8988T (cell line): ENCODE measurements at places on chromosomes 7 and 10.

GRCh38 chr7:23467806-23468525 is 2.3 kb downstream of the IGF2BP3 start:
- DNase-seq, result no peak

DNA sequence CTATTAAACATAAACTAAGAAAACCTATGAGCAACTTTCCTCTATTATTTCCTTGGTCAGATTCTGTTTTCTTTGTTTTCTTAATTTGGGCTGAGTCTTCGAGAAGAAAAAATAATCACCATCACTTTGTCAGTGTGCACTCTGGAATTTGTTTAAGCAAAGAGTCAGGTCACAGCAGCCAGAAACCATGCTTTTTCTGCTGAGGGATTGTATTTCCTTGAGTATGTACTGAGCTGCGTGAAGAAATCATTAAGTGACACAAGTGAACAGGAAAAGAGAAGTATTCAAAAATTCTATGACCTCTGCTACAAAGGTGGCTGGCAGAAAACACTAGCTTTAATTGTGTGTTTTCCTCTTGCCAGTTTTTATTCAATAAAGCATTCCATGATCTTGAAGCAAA is 249.6 kb downstream of the VTI1A start:
- DNase-seq, result no peak

DNA sequence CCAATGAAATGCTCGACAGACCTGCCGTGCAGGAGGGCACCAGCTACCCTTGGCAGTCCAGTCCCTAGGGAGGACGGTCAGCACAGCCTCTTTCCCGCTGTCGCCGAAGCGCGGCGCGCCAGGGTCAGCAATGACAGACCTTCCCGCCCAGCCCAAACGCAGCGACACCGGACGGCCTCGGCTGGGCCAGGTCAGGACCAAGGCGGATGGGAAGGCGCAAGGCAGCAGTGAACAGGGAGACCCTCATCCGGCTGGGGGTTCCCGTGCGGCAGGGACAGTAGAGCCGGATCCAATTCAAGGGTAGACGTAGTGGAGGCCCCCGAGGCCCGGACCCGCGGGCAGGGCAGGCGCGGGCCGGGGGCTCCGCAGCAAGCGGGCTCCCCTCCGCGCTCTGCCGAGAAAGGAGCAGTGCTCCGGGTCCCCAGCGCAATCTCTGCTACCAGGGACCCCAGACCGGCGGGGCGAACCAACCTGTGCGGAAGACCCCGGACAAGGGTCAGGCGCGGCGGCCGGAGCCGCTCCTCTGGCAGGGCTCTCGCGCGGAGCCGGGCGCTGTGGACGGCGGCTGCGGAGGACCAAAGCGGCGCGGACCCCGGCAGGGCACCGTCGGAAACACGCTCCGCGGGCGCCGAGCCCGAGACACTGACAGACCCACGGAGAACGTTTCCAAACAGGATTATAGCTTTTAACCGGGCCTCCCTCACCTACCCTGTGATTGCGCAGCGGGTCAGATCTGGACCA is at the start of gene SEC31B:
SEC31B (minus strand) TSS at position 551 of the 741 bp plus-strand sequence. CDS start 2,909 bp downstream, outside the sequence.
- no peak for DNase-seq

DNA sequence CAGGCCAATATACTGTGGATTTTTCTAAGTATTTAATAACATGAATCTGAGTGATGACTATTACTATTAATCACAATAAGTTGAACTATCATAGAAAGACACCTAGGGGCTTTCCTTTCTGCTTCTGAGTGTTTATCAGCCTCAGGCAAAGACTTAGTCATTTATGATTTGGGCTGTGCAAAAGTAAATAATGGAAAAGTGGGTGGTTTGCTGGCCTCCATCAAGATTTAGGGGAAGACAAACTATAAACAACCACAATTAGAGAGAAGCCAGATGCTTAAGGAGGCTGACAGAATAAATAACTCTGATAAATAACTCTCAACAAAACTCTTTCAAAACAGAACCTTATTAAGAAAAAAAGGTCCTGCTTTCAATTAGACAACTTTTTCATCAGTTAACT is 64.7 kb downstream of the MACC1 start:
- no peak for DNase-seq

DNA sequence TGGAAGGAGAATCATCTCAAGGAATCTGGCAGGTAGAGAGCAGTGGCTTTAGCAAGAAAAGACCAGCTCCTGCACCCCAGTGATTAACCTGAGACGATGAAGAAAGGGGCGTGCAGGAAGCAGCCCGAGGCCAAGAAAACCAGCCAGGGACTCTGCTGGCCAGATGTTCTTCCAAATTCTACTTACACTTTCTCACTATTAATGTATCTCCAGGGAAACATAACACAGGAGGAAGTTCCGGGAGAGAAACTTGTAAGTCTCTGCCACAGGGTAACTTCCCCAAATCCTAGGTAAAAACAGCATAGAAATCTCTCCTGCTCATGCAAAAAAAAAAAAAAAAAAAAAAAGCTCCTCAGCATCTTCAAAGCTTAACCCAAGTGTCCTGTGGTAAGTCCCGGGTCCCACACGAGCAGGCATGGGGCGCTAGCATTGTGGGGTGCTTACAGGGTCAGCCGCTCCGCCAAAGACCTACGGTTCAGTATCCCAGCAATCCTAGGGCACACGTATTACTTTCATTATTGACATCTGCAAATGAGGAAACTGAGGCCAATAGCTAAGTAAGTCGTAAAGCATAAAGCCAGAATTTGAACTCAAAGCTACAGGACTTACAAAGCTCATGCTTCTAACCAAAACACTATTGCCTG is 97.2 kb upstream of the GNA12 start:
- DNase-seq, result no peak

GRCh38 chr10:101859530-101859929 is 15.9 kb upstream of the KCNIP2 start:
- DNase-seq, result no peak

GRCh38 chr10:78263521-78263988 is 229.9 kb downstream of the RPS24 start:
- no peak for DNase-seq

DNA sequence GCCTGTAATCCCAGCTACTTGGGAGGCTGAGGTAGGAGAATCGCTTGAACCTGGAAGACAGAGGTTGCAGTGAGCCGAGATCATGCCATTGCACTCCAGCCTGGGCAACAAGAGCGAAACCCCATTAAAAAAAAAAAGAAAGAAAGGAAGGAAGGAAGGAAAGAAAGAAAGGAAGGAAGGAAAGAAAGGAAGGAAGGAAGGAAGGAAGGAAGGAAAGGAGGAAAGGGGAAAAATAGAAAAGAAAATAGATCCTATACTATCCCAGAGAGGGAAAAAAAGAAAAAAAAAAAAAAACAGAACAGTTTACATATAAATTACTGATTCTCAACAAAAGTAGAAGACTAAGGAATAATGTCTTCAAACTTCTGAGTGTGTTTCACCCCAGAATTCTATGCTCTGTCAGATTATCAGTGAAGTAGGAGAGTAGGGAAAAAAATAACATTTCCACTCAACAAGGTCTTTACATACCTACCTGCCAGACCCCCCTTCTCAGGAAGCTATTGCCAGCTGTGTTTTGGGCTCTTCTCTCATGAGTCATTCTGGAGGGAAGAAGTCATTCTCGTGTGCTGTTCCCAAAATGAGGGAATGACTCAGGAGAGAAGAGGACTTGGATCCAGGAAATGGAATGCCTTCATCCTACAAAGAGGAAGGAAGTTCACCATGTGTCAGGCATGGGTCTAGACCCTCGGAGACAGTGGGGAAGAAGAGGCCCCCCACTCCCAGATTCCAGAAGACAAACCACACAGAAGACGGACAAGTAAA is 20.9 kb downstream of the RGS10 start:
- DNase-seq, result peak; percentile 86

DNA sequence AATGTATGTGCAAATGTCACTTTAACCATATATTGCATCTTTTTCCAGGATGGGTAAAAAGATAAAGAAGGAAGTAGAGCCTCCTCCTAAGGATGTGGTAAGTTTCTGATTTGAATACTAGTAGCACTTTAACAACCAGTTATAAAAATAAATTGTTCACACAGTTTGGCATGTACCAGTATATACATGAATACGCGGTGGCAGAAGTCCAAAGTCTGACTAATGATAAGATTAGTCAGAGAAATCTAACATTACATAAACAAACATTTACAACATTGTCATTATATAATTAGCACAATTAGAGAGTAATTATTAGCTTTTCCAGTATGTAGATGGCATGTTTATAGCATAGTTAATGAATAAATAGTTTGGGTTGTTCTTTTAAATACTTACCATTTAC is 4.1 kb downstream of the ARMC3 start:
- no peak for DNase-seq

DNA sequence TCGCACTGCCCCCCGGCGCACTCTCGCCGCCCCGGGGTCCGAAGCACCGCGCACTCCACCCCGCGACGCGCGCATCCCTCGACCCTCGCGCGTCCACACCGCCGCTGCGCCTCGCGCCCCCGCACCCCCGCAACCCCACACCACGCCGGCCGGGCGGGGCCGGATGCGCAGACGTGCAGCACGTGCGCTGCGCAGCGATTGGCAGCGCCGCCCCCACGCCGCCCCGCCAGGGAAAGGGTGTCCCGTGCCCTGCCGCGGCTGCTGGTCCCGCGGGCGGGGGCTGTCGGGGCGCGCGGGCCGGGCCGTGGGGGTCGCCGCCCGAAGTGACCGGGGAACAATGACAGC is 53.7 kb upstream of the KDM7A start:
- DNase-seq, result no peak

DNA sequence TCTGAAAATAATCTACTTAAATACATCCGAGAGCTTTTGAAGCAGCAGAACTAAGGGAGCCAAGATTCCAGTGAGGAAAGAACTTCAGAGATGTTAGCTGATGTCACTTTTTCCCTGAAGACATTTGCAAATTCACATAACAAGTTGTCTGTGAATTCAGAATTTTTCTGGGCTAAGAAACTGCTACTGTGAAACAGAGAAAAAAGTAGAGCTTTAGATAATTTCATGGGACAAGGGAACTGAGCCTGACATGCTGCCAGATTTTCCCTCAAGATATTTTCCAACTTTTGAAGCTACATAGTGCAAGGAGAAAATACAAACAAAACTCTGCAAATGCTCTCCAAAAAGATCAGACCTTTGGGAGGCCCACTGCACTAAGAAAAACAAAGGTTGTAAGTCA is 484.2 kb downstream of the ANKRD7 start:
- DNase-seq, result no peak

DNA sequence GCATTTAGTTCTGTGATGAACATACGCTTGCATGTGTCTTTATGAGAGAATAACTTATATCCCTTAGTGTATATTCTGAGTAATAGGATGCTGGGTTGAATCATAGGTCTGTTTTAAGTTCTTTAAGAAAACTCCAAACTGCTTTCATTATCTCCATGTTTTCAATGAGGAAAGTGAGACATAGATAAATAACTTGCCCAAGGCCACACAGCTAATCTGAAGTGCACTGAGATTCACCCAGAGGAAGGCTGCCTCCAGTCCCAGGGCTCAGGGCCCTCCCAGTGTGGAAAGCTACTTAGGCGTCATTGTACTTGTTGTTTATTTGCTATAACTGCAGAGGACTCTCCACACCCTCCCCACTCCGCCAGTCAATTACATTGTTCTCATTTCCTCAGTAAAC is 126.7 kb downstream of the INHBA start:
- DNase-seq, result no peak

- no peak for DNase-seq
Observed at GRCh38 chr7:105426606-105427146, 38.0 kb upstream of the SRPK2 start.

DNA sequence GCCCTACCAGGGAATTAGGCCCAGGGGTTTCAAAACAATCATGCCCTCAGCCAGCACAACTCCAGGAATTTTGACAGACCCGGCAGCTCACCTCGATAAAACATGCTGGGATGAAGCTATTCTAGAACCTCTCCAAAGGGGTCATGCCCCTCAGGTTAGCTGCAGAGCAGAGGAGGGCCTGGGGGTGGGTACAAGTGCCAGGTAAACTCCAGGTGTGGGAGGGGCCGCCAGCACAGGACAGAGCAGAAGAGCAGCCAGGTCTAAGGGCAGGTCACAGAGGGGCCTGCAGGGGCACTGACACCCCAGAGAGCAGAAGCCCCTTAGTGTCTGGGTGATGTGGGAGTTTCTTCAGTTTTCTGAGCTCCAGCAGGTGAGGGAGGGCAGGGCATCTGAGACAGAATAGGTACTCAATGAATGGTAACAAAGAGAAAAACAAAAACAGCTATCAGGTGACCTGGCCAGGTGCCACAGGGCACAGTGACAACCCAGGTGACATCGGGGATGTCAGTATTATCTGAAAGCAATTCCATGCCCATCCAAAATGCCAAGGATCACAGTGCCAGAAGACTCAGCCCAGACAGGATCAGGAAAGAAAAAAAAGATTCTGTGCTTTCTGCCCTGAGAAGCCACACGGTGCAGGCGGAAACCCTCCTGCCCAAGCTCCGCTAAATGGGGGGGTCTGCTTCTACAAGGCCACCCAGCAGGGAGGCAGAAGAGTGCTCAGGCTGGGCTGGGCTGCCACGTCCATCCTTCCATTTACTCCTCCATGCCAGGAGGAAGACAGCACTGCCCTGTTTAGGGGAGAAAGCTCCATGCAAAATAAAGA is 104.5 kb downstream of the TNS3 start:
- no peak for DNase-seq

GRCh38 chr10:13528123-13528874 is 515 bp downstream of the BEND7 start:
- peak; percentile 50 for DNase-seq

DNA sequence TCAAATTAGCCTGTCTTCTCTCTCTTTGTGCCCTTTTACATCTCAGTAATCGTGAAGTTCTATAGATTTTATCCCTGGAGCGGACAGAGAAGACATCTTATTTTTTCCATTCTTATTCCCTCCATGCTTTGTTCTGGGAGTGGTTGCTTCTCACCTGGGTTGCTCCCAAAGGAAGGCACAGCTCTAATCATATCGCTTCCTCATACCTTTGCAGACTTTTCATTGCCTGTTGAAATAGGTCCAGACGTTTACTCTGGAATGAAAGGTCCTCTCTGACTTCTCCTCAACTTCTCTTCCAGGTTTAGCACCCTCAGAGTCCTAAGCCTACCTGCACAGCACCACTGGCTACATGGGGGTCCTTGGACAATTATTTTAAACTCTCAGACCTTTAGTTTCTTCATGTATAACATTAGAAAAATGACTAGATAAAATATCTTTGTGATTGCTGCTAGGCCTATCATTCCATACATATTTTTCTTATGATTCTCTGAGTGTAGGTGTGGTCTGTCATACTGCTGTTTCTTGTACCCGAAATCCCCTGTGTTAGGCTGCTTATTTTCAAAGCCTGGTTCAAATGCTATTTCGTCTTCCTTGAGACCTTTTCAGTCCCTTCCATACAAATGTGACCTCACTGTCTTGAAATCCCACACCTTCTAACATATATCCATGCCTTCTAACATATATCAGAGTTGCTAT is 418.1 kb downstream of the GFRA1 start:
- DNase-seq, result no peak

DNA sequence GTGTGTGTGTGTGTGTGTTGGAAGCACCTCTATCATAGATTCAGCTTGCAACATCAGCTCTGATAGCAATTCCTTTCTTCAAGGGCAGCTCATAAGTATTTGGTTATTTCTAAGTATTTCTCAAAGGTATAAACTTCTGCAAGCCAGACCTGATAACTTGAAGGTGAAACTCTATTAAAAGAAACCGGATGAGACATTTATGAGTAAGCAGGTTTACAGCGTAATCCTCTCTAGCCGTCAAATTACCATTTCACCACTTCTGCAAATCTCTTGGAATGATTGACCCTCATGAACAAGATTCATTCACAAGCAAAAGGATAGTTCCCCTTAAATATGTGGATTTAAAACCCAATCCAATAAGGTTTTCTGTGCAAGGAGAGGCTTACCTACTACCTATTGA is 23.1 kb downstream of the PDE1C start:
- no peak for DNase-seq

GRCh38 chr10:114635797-114636550 is 22.1 kb downstream of the ABLIM1 start:
- no peak for DNase-seq

- DNase-seq, result no peak
Observed at GRCh38 chr7:140863184-140863583, 61.5 kb downstream of the BRAF start.
